ENCODE measurements at places on chromosomes 7 and 10. TPM values are rescaled to one million over a fixed set of nuclear protein-coding genes. Genes with fewer than 3 reads are reported as not detected.

The TLL2 gene
- total RNA-seq = not detected

The OR6V1 gene
- total RNA-seq = not detected

The NXPH1 gene
- not detected for total RNA-seq

The ATP6V0E2 gene
- 64.8 TPM for total RNA-seq

The BICC1 gene
- total RNA-seq = not detected

The PRSS2 gene
- total RNA-seq = not detected

The NUTM2E gene
- 0.12 TPM for total RNA-seq

The VSTM4 gene
- not detected for total RNA-seq

The DOCK1 gene
- not detected for total RNA-seq

The TMEM178B gene
- 2.6 TPM for total RNA-seq
